ENCODE measurements at places on chromosomes 12 and 14.

GRCh38 chr12:14059548-14059947 is 78.1 kb upstream of the GRIN2B start:
- no peak for DNase-seq

DNA sequence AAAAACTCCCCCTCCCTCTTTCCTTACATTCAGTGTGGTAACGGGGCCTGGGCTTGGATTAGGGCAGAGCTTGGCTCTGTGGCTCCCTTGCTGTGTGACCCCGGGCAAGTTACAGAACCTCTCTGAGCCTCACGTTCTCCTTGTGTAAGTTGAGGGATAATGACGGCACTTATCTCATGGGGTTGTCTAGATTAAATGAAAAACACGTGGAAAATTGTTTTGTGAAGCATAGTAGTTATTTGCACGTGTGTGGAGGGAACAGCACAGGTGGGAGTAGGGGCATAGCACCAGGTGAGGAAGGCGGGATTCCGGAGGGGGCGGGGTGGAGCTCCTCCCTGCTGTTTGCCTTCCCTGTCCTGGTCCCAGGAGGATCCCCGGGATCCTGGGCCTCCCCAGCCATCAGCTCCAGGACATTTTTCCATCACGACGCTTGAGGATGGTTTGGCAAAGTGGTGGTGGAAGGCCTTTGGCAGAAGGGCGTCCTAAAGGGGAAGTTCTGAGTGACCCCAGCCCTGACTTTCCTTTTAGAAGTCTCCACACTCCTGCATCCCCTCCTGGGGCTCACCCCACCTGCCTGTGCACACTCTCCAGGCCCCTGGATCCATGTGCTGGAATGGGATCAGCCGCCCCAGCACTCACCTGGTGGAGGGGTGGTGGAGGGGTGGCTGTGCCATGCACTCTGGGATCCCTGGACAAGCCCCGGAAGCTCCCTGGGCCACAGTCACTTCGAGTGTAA is 22.7 kb downstream of the LRTM2 start:
- no peak for DNase-seq

GRCh38 chr14:75418850-75419768 is 8.7 kb upstream of the JDP2 start:
- DNase-seq, result peak; percentile 30

- DNase-seq, result peak; percentile 14
Observed at GRCh38 chr12:65938807-65939206, 114.5 kb downstream of the HMGA2 start.

- DNase-seq, result no peak
Observed at GRCh38 chr12:59164991-59165718, 244.9 kb upstream of the LRIG3 start.

- DNase-seq, result no peak
Observed at GRCh38 chr14:80419345-80419744, 208.0 kb upstream of the DIO2 start.

GRCh38 chr14:38207736-38208617 is at the start of gene SSTR1:
Gene SSTR1 (plus strand): TSS chr14:38207904. CDS start chr14:38209390, 1,486 bp downstream.
- no peak for DNase-seq

GRCh38 chr14:80634106-80634758 is 307.3 kb downstream of the CEP128 start:
- no peak for DNase-seq

GRCh38 chr12:132596016-132596415 is 14.4 kb downstream of the LRCOL1 start:
- no peak for DNase-seq

GRCh38 chr12:6340745-6341416 is 995 bp downstream of the TNFRSF1A start:
- peak; percentile 80 for DNase-seq
